ENCODE measurements at places on chromosomes 1 and 21. TPM values are rescaled to one million over a fixed set of nuclear protein-coding genes. Genes with fewer than 3 reads are reported as not detected.

GRCh38 chr1:28905921-28906666 is 8.3 kb upstream of the EPB41 start:
- H3K27me3 ChIP-seq = no peaks in the 10 kb centered on the region
- H3K4me1 ChIP-seq = no peaks in the 10 kb centered on the region
- no peak for DNase-seq
- no peak overlapping the region for H3K27ac ChIP-seq
- H3K36me3 ChIP-seq = no peaks in the 10 kb centered on the region

The LEPR gene
- total RNA-seq = 20.5 TPM

DNA sequence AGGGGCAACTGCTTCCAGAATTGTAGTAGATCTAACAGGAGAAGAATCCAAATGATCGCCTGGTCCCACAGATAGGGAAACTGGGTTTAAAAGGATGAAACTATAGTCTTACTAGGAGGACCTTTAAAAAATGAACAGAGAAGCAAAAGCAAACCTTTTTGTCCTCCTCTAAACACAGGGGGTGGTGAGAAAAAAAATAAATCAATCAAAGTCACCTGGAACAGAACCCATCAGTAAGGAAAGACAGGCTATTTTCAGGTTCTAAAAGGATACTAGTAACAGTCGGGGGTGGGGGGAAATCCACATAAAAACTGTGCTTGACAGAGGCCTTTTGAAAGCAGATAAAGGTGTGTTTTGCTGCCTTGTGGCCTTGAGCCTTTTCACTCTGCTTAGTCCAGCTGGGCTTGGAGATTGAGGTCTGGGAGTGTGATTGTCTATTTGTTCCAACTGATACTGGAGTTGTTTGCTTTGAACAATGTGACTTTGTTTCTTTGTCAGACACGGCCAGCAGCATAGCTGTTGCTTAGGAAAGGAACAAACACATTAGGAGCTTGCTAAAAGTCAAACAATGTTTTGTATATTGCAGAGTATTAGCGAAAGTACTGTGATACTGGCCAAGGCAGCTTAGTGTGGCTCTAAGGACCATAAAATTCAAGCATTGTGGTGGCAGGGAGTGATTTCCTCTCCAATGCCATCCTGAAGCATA is 141.1 kb upstream of the IRF2BP2 start:
- DNase-seq = peak; percentile 81
- H3K27ac ChIP-seq = peak overlapping the region; percentile 73
- H3K4me3 ChIP-seq = no peak overlapping the region
- H3K36me3 ChIP-seq = no peaks in the 10 kb centered on the region
- no peaks in the 10 kb centered on the region for H3K27me3 ChIP-seq

The ST6GALNAC3 gene
- total RNA-seq = 0.58 TPM

DNA sequence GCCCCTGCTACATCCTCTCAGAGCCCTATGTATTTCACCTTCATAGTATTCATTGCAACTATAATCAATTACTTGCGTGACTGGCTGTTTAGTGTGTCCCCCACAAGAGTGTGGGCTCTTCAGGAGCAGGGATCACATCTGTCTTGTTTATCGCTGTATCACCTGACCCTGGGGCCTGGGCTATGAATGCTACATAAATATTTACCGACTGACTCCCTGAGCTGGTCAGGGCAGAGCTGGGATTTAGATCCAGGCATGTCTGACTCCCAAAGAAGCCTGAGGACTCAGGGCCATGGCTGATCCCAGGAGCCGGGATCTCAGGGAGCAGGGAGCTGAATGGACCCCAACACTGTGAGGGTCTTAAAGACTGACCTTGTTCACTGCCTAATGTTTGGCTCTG is 49.7 kb downstream of the AHDC1 start:
- no peaks in the 10 kb centered on the region for H3K27me3 ChIP-seq
- peaks cover 64% of the 10 kb centered on the region for H3K4me1 ChIP-seq
- H3K4me3 ChIP-seq = no peak overlapping the region
- H3K27ac ChIP-seq = peak overlapping the region; percentile 97
- peaks cover 53% of the 10 kb centered on the region for H3K36me3 ChIP-seq

The RNU1-2 gene
- total RNA-seq = under 0.01 TPM

The NPHS2 gene
- not detected for total RNA-seq

GRCh38 chr1:3467096-3468036 is 12.9 kb downstream of the ARHGEF16 start:
- H3K4me1 ChIP-seq = peaks cover 6% of the 10 kb centered on the region
- H3K27me3 ChIP-seq = no peaks in the 10 kb centered on the region
- H3K36me3 ChIP-seq = peaks cover 57% of the 10 kb centered on the region
- H3K27ac ChIP-seq = no peak overlapping the region
- no peak for DNase-seq
- no peak overlapping the region for H3K4me3 ChIP-seq

DNA sequence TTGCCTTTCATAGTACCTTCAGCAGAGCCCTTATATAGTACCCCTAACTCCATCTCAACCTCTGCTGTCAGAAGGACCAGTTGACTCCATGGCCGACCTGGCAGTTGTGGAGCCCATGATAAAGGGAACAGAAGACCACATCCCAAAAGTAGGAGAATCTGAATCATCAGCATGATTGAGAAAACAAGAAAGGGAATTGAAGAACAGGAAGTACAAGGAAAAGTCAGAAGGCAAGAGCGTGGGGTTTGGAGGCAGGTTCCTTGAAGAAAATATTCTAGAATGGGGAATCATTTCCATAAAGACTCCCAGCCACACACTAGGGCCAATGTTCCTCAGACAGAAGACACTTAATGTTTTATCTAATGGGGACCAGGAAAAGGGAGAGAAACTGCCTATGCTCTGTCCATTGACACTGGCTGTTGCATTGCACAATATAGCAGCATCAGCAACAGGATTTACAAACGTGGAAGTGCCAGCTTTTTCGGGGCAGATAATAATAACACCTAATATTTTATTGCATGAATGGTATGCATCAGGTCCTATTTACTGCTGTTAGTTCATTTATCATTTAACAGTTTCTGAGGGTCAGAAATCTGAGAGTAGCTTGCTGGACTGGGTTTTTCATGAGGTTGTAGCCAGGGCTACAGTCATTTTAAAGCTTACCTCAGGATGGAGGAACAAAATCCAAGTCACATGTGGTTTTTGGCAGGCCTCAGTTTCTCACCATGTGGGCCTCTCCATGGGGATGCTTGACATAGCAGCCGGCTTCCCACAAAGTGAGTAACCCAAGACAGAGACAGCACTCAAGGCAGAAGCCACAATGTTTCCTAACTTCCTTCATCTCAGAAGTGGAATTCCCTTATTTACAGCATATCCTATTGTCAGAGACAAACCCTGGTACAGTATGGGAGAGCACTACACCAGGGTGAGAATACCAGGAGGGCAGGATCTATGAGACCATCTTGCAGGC is 483.4 kb downstream of the PLPP3 start:
- no peaks in the 10 kb centered on the region for H3K36me3 ChIP-seq
- H3K27me3 ChIP-seq = no peaks in the 10 kb centered on the region
- peak; percentile 7 for DNase-seq
- H3K4me1 ChIP-seq = no peaks in the 10 kb centered on the region
- no peak overlapping the region for H3K27ac ChIP-seq
- no peak overlapping the region for H3K4me3 ChIP-seq

The APOBEC4 gene
- not detected for total RNA-seq

DNA sequence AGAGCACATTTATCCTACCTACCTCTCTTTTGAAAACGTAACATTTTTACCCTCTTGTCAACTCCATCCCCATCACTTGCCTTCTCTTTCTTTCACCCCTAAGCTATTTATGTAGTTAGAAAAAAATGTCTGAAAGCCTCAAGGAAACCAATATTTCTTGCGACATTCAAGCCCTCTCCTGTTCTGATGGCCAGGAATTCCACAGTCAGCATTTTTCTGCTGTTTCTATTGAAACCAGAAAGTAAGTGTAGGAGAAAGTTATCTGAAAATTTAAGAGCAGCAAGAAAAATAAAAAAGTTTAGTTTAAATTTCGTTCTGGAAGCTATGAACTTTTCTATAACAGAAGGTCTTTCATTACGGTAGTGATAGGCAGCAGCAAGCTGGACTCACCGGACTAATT is 247.6 kb upstream of the PBX1 start:
- no peaks in the 10 kb centered on the region for H3K27me3 ChIP-seq
- H3K36me3 ChIP-seq = no peaks in the 10 kb centered on the region
- H3K27ac ChIP-seq = no peak overlapping the region
- no peak overlapping the region for H3K4me3 ChIP-seq
- no peaks in the 10 kb centered on the region for H3K4me1 ChIP-seq
- DNase-seq = no peak

The FMO2 gene
- total RNA-seq = 47.3 TPM

GRCh38 chr1:220233927-220234326 is 38.3 kb downstream of the RAB3GAP2 start:
- H3K4me3 ChIP-seq = no peak overlapping the region
- no peaks in the 10 kb centered on the region for H3K27me3 ChIP-seq
- no peak overlapping the region for H3K27ac ChIP-seq

- DNase-seq = peak; percentile 32
- H3K27me3 ChIP-seq = no peaks in the 10 kb centered on the region
- peaks cover 38% of the 10 kb centered on the region for H3K4me1 ChIP-seq
- peak overlapping the region; percentile 68 for H3K27ac ChIP-seq
- peaks cover 50% of the 10 kb centered on the region for H3K36me3 ChIP-seq
- no peak overlapping the region for H3K4me3 ChIP-seq
Observed at GRCh38 chr1:11280719-11281376, 7.8 kb downstream of the UBIAD1 start.

DNA sequence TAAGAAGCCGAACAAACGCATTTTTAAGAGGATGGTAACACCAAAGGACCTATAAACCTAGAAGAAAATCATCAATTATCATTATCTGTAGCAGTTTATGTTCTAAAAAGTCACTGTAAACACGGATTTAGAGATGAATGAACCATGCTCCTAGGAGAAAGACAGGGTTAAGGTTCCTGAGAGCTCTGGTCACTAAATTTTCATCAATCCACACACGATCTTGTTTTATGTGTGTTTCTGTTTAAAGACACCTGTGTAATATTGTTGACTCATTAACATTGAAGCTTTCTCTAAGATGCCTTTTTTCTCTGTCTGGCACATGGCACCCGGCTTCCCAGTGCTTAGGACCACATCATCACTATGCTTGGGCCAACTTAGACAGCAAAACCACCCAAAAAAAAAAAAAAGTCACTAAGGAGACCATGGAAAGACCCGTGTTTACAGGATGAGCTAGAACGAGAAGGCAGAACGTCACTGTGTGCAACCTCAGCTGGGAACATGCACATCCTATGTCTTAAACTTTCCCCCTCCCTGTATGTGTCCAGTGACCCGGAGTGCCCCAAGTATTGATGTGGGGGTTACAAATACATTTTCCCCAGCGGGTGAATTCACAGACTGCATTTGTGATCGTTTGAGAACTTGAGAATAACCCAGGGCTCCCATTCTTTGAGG is 55.8 kb upstream of the PDE9A start:
- peaks cover 12% of the 10 kb centered on the region for H3K4me1 ChIP-seq
- no peak overlapping the region for H3K27ac ChIP-seq
- no peak for DNase-seq
- no peak overlapping the region for H3K4me3 ChIP-seq
- H3K36me3 ChIP-seq = no peaks in the 10 kb centered on the region
- H3K27me3 ChIP-seq = no peaks in the 10 kb centered on the region

GRCh38 chr1:23845163-23845562 is 19.9 kb upstream of the HMGCL start:
- H3K27ac ChIP-seq = no peak overlapping the region
- H3K27me3 ChIP-seq = no peaks in the 10 kb centered on the region
- peaks cover 35% of the 10 kb centered on the region for H3K36me3 ChIP-seq

DNA sequence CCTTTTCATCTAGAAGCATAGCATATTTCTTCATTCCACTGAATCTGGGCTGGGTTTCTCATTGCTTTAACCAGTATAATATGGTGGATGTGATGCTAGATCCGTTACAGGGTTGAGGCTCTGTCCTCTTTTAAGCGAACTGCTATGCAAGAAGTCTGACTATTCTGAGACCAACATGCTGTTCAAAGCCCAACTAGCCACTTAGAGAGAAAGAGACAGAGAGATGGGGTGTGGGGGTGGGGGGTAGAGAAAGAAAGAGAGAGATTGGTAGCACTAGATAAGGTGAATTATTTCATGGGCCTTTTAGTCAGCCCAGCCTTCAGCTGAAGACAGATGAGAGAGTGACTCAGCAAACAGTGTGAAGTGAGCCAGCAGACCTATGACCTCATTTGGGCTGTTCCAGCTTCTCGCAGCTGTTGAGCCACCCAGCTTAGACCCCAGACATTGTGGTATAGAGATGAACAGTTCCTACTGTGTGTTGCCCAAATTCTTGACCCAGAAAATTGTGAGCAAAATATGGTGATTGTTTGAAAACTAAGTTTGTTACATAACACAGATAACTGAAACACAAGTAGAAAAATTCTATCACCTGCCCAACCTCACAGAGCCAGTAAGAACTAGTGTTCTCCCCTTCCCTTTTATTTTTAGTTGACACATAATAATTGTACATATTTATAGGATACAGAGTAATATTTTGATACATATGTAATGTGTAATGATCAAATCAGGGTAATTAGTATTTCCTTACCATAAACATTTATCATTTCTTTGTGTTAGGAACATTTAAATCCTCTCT is 40.7 kb upstream of the PRKACB start:
- peaks cover 9% of the 10 kb centered on the region for H3K4me1 ChIP-seq
- H3K4me3 ChIP-seq = no peak overlapping the region
- DNase-seq = peak; percentile 83
- H3K27ac ChIP-seq = no peak overlapping the region

- DNase-seq = no peak
- peaks cover 26% of the 10 kb centered on the region for H3K4me1 ChIP-seq
- H3K27me3 ChIP-seq = no peaks in the 10 kb centered on the region
- no peak overlapping the region for H3K4me3 ChIP-seq
- H3K36me3 ChIP-seq = no peaks in the 10 kb centered on the region
Observed at GRCh38 chr21:45125357-45125756, 51.0 kb downstream of the ADARB1 start.

The BOLA1 gene
- total RNA-seq = 2.9 TPM
